ENCODE measurements at places on chromosomes 4 and X.

DNA sequence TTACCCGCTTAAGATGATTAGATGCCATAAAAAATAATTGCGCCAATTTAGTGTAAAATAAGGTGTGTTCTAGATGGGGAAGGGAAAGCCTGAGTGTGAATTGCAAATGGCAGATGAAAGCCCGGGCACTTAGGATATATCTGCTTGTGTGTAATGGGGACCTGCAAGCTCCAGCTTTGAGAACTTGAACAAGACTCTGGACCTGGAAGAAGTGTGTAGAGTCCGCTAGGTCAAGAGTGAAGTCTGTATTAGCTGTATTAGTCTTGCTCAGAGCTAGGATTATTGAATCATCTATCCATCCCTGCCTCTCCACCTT is 4.2 kb downstream of the NEUROG2 start:
- DNase-seq: no peak

DNA sequence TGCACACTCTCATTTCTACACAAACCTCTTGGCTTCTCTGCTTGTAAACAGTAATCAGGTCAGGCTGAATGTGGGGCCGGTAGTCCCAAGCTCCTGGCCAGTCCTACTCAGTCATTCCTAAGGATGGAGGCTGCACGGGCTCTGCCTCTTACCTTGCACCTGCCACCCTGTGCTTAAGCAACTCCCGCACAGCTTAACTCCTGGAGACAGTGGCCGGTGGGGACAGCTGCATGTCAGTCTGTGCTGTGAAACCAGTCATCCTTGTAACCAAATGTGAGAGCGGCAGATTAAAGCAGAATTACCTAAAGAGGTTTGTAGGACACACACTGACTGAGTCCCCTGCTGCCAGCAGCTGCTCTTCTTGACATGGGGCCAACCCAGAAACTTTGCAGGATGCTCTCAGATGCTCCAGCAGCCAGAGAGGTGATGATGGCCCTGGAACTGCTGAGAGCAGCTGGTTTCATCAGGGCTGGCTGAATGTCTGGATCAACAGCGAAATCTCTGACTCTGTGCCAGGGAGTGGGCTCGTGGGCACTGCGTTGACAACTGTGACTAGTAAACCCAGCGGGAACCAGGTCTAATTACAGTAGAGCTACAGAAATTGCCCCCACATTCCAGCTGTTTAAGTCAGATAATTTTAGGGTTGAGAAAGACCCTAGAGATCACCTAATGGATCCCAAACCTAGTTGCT is 123.7 kb downstream of the ANAPC4 start:
- DNase-seq: no peak

- DNase-seq: no peak
Observed at GRCh38 chr4:142347241-142347640, 498.9 kb downstream of the INPP4B start.

DNA sequence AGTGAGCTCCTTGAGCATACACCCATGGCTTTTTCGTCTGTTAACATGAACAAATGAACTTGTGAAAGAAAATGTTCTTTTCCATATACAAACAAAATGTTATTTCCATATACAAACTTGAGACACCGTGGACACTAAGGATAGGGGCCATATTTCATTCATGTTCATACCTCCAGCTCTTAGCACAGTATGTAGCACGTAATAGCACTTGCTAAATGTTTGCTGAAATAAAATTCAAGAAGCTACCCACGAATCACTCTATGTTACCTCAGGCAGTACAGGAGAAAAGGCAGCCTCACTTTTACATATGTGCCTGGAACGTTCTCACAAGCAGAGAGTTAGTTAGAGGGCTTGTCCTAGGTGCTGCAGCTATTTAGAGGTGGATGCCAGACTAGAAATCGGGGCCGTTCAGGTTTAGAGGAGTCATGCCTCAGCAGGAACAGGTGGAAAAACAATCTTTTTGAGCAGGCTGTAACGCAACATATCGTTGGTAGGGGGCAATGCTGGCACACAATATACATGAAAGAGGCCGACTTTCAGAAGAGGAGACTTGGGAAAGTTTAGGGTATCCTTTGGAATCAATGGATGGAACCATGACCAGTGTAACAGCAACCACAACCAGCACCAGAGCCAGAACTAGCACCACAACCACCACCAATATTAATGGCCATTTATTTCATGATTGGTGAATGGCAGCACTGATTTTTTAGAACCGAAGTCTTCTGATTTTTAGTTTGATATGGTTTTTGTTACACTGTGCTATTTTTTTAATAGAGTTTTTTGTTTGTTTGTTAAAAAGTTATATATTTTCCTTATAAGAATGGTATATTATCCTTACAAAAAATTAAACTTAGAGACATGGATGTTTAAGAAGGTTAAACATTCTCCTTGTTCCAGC is 14.8 kb upstream of the PAQR3 start:
- no peak for DNase-seq

- no peak for DNase-seq
Observed at GRCh38 chr4:98314791-98315565, 53.8 kb downstream of the RAP1GDS1 start.

Measured in suppressor macrophage treated with lipopolysaccharide for 1 hour (primary cell).